ENCODE measurements at places on chromosomes 16 and 17.

DNA sequence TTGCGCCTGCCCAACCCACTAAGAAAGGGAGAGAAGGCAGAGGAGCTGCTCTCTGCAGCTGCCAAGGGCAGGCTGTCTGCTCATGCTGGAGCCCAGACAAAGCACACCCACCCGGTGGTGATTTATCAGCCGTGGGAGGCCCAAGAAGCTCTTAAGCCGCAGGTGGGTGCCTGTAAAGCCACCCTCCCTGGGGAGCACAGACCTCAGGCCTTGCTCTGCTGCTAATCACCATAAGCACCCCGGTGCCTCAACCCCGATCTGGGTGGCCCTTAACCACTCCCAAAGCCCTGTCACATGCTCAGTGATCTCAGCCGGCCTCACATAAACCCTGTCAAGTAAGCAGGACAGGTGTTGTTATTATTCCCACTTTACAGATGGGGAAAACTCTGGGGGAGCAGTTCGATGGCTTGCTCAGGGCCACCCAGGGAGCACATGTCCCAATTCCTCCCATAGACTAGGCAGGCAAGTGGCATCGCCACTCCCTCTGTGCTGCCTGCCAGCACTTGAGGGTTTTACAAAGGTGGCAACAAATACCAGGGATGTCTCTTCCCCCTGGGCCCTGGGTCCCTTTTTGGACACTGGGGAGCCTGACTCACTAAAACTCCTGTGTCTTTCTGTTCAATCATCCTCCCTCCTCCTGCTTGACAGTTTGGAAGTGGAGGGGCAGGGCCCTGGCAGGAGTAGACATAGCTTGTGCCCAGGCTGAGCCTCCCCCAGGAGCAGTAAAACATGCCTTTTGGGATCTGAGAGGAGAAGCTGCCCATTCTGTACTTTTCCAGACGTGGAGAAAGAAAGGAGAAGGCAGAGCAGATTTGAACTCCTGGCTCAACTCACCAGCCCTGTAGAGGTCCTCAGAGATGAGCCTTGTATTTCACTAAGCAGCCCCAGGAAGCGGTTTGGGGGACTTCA, 299.3 kb downstream of the SOX9 start:
- no peak for DNase-seq

DNA sequence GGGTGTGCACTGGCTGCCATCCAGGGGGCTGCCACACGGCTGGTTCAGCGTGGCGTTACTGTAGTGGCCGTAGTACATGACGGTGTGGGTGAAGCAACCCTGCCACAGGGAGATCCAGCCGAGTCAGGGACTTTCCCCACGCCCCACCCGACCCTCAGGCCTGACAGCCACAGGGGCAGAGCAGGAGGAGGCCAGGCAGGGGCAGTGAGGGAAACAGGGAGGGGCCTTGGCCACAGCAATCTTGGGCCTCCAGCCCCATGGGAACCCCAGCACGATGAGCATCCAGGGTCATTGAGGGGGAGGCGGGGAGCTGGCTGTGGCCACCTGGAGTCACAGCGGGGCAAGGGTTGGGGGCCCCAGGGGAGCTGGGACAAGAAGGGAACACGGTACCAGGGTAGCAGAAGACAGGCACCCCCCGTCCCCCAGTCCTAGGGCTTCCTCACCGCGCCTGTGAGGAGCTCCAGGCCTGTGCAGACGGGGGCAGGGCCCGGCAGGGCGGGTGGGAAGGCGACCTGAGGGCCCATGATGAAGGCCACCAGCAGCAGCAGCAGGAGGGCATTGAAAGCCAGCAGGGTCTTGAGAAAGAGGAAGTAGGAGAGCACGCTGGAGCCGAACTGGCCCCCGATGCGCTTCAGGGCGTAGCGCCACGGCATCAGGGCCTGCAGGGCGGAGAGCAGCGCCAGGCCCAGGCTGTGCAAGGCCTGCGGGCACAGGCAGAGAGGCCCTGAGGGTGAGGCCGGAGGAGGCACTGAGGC, 4.3 kb downstream of the TMC6 start:
- no peak for DNase-seq

- DNase-seq, result no peak
These were observed 241.5 kb upstream of the NLRP1 start for GRCh38 chr17:5825717-5826330.

GRCh38 chr17:73478334-73478733, 165.9 kb downstream of the SDK2 start:
- DNase-seq, result no peak

GRCh38 chr16:50071075-50071671, 5.4 kb downstream of the HEATR3 start:
- DNase-seq, result peak; percentile 9

GRCh38 chr16:57646388-57647039, 18.1 kb downstream of the ADGRG1 start:
- no peak for DNase-seq

GRCh38 chr17:1072551-1072961, 75.6 kb downstream of the TIMM22 start:
- DNase-seq, result no peak

DNA sequence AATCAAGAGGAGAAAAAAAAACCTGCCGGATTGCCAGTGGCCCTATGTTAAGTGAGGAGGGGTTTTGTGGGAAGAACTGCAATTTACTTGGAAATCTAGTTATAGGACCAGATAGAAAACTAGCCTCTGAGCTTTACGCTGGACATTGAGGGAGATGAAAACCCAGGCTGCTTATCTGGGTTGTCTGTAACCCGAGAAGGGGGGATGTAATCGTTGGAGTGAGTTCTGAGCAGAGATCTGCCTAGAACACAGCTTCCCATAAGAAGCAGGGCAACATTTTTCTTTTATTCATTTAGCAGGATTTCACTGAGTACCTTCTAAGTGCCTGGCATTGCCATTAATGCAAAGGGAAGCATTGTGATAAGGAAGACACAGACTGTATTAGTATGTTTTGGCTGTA, 70.6 kb downstream of the KATNIP start:
- DNase-seq, result no peak

GRCh38 chr17:57919918-57920317, 35.3 kb downstream of the CUEDC1 start:
- no peak for DNase-seq

GRCh38 chr17:21199311-21199710, 14.7 kb downstream of the TMEM11 start:
- DNase-seq, result peak; percentile 42

- DNase-seq, result no peak
These were observed 4.4 kb downstream of the TMC8 start for GRCh38 chr17:78134899-78135385.

DNA sequence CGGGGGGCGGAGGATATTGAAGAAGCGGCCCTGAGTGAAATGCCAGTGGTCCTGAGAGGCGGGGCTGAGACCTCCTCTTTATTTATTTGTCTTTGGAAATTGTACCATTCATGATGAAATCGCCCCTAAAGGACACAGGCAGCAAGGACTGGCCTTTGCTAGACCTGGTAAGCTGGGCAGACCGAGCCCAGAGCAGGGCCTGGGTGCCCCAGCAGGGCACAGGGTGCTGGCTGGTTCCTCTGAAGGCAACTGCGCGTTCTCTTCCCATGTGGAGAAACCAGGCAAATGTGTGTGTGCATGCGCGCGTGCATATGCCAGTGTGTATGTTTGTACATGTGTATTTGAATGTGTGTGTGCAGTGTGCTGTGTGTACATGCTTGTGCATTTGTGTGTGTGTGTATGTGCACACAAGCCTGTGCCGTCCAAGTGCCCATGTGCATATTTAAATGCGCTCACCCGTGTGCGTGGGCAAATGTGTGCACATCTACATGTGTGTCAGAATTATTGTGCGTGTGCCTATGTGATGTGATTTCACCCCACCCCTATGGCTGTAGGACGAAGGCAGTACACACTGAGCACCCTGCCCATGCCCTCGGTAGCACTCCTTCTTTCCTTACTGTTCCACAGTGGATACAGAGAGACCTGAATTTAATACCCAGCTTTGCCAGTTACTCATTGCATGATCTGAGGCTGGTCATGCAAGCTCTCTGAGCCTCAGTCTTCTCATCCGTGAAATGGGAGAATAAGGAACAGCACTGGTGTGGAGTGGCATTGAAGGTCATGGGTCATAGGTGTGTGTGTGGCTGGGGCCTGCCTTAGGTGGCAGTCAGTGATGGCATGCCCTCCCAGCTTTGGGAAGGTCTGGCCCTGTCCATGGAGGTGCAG, 105.2 kb downstream of the CMIP start:
- no peak for DNase-seq

GRCh38 chr17:74801896-74802295, 25.8 kb upstream of the NAT9 start:
- DNase-seq, result no peak

DNA sequence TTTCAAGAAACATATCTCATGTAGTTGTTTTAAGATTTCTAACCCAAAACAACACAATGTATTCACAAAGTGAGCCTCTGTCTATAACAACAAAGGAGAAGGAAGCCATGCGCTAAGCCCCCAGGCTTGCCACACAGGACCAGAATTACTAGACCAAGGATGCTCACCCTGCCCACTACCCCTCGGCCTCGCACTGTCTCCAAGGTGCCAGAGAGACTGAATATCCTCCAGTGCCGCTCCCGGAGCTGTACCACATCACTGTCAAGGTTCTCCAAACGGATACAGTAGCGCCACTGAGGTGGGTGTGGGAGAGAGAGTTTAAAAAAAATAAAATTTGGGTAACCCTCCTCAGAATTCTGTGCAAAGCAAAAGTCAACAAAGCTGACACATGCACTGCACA, 7.1 kb downstream of the POLDIP2 start:
- no peak for DNase-seq

GRCh38 chr17:61431594-61432311, 20.5 kb upstream of the TBX4 start:
- DNase-seq, result peak; percentile 61

GRCh38 chr16:89048871-89049422, 44.7 kb upstream of the ACSF3 start:
- DNase-seq, result no peak

- DNase-seq, result no peak
These were observed 11.8 kb upstream of the NUDT16L1 start for GRCh38 chr16:4681471-4682083.

DNA sequence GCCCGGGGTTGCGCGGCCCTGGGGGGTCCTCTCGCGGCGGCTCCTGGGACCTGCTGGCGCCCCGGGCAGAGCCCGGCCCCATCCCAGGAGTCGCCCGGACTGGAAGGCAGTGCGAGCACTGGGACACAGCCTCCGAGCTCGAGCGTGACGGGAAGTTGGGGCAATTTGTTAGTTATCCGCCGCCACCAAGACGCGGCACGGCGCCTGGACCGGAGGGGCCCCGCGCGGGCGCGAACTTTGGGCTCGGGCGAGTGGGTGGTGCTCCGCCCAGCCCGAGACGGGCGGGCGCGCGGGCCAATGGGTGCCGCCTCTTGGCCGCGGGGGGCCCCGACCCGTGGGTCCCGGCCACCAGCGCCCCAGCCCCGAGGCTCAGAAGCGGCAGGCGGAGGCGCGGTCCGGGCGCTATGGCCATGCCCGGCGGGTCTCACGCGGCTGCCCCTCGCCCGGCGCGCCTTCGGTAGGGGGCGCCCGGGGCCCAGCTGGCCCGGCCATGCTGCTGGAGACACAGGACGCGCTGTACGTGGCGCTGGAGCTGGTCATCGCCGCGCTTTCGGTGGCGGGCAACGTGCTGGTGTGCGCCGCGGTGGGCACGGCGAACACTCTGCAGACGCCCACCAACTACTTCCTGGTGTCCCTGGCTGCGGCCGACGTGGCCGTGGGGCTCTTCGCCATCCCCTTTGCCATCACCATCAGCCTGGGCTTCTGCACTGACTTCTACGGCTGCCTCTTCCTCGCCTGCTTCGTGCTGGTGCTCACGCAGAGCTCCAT, at the start of gene ADORA2B:
TSS of gene ADORA2B (plus strand) at position 372 of the 768 bp plus-strand sequence. CDS start at position 491, 119 bp downstream.
- DNase-seq, result peak; percentile 85

DNA sequence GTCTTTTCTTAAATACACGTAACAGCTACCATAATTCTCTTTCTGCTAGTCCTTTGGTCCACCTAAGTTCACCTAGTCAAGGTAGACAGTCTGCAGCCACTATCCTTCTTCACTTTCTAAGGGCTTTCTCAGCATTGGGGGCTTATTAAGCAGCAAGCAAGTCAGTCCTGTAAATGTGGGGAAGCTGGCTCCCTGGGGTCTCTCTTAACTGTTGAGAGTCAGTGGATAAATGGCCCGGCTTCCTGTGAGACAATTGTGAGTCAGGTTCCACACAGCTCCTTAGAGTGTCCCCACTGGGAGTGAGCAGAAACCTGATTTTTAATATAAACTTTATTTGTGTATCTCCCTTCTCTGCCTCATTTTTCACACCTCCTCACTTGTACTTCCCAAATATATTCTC, 132.1 kb downstream of the CDH13 start:
- no peak for DNase-seq

DNA sequence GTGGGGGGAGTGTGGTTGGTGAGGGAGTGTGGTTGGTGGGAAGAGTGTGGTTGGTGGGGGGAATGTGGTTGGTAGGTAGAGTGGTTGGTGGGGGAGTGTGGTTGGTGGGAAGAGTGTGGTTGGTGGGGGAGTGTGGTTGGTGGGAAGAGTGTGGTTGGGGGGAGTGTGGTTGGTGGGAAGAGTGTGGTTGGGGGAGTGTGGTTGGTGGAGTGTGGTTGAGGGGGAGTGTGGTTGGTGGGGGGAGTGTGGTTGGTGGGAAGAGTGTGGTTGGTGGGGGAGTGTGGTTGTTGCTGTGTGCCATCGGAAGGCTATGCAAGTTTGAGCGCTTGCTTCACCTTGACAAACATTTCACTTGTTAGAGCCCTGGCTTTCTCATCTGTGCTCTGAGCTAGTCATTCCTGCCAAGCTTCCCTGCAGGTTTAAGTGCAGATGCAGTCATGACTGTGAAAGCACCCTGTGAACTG, 20.1 kb downstream of the MINK1 start:
- DNase-seq, result no peak

Data from adipocyte (in vitro differentiated cells).